ENCODE measurements at places on chromosomes 7 and 10.
A peak's percentile ranks its signal among the peaks of the same experiment; 100 is the strongest.

DNA sequence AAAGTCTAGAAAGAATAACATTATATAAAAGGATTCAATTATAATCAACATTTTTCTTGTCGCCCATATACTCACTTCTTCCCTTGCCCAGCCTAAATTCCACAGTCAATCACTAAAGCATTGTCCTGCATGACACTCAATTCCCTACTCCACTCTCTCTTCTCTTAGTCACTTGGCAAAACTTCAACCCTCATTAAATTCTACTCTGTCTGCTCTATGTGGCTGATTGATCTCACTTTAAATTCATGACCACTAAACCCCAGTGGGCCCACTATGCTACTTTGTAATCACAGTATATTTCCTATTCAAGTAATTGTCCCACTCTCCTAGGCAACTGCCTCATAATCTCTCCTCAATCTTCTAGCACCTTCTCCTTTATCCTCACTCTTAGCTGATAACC is 54.1 kb downstream of the MTERF1 start:
- peak; percentile 57 for DNase-seq

DNA sequence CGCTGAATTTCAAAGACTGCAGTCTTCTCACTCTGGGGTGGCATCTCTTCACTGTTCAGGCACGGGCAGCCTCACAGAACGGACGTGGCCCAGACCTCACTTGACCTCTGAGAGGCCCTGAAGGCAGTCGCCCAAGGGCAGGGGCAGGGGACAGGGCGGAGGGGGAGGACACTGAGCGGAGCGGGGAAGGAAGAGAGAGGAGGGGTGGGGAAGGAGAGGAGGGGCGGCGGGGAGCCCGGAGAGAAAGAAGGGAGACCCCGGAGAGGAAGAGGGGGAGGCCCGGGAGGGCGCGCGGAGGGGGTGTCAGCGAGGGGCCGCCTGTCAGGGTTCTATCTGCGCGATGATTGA is 58.7 kb upstream of the COMTD1 start:
- DNase-seq: no peak

- no peak for DNase-seq
Observed at GRCh38 chr10:6530211-6530840, 49.8 kb downstream of the PRKCQ start.

DNA sequence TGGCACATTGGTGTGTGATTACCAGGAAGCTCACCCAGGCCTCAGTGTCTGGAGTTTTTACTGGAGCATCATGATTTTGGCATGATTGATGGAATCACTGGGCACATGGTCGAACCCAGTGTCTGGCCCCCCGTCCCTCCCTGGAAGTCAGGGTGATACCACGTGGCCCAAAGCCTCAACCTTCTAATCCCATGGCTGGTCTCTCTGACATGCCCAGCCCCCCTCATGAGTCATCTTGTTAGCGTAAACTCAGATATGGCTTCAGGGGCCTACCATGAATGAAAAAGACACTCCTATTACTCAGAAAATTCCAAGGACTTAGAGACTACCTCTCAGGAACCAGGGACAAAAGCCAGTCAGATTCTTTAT is 109.3 kb downstream of the GRK5 start:
- peak; percentile 73 for DNase-seq

GRCh38 chr10:32957341-32958084 is 517 bp downstream of the ITGB1 start:
- DNase-seq: peak; percentile 48

DNA sequence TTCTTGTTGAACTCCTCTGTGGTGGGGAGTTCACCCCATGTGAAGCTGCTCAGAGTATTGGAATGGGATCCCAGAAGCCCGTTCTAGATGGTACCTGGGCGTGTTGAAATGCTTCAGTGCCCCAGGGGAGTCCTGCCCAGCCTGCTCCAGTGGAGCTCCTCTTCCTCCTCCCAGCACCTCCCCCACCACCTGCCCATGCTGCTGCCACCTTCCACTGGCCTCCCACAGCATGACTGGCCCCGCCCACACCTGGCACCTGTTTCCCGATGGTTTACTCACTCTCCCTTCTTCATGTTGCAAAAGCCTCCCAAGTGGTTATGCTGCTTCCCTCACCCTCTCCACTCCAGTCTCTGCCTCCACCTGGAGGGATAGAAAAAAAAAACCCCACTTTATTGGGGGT is 32.2 kb upstream of the PCBD1 start:
- peak; percentile 68 for DNase-seq

DNA sequence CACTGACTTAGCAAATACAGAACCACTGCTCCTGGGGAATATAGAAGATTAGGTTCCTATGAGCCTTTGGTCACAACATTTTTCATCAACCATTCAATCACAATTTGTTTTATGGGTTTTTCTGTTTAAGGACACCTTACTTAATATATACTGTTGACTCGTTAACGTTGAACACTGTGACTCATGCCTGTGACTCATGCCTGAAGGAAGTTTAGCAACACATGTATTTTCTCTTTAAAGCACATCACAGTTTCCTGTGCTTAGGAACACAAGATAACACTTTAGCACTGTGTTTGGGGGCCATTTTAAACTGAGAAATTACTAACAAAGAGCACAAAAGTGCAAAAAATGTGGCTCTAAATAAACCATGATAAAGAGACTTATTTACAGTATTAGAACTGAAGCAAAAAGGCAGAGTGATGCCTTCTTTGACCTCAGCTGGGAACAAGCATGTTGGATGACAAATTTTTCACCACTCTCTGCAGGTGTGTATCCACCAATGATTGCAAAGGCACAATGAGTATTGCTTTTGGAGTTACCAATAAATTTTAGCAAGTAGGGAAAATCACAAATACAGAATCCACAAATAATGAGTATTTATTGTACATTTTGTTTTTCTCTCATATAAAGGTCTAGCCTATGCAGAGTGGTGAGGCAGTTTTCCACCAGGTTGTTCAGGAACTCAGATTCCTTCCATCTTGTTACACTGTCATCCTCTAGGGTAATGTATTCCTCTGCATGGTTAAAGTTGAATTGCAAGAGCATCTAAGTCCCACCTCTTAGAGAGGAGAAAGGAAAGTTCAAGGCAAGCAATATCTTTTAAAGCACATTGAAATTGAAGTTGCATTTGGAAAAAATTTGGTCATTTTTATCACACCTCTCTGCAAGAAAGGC is 7.3 kb downstream of the FGFBP3 start:
- peak; percentile 93 for DNase-seq
